Activated naive CD4-positive, alpha-beta T cell treated with Interleukin-2 at 50 U/mL for 16 hours (primary cell): ENCODE measurements at places on chromosomes 5 and 9.

DNA sequence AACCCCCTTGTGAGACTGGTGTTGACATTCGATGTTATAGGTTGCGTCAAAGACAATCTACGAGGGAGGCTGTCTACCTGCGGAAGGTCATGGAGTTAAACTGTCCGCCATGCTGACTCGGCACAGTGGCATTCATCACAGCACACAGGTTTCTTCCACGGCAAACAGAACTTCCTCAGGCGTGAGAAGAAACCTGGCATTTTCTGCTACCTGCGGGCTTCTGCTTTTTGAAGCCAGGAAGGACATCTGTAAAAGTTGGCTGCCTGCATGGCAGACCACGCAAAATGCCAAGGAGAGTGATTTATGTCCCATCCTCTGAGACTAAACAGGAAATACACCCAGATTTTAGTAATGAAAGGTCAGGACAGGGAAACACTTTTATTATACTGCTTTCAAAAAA, 809.8 kb upstream of the NUDT12 start:
- no peak for DNase-seq

DNA sequence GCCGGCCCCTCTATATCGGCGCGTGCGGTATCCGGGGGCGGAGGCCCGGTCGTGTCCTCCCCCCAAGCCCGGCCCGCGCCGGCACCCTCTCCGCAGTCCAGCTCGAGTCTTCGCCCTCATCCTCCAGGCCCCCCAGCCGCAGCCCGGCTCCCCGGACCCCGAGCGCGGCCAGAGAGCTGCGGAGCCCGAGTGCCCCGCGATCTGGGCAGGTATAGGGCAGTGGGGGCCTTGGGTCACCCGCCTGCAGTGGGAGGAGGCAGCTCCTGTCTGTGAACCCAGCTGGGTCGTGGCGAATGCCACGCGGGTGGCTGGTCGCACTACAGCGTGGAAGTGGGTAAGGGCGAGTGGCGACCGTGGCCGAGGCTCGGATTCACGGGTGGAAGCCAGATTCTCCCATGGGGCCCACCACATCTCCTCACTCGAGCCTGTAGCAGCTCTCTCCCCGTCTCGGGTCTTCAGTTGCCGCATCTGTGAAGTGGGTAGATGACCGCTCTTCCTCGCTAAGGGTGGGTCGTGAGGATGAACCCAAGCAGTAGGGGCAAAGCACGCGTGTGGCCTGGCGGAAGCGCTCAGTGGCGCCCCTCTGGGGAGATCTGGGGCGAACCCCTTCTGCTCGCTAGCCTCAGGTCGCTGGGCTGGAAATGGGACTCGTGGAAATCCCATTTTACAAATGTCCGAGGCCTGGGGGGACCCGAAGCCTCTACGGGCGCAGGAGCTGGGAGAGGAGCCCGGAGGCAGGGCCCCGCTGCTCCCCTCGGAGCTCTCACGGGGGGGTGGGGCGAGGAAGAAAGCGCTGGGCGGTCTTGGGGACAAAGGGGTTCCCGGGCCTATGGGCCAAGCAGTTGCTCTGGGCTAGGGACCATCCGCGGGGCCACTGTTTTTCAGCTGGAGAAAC, 1.9 kb downstream of the NR5A1 start:
- DNase-seq: no peak

DNA sequence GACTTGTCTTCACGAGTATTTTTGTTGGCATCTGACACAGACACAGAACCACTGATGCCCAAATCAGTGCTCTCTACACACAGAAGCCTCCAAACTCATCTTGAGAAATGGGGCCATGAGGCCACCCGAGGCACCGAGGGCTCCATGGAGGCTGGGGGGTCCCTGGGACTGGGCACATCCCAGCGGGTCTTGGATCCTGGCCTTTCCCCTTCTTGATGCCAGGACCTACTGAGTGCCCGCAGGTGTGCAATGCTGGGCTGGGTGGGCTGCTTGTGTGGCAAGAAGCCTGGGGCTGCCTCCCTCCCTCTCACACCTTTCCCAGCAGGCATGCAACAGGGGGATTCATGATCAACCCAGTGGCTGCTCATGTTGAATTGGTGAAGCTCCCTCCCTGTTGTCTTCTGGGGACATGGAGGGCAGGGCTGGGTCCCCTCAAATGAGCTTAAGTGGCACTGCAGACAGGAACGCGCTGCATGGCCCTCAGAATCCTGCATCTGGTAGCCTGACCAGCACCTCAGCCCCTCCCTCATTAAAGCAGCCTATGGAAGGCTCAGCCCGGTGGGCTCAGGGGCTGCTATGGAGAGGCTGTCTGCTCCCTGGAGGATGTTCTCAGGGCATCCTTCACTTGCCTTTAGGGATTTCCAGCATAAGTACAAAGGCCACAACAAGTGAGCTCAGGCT, 63.7 kb upstream of the SIMC1 start:
- no peak for DNase-seq

DNA sequence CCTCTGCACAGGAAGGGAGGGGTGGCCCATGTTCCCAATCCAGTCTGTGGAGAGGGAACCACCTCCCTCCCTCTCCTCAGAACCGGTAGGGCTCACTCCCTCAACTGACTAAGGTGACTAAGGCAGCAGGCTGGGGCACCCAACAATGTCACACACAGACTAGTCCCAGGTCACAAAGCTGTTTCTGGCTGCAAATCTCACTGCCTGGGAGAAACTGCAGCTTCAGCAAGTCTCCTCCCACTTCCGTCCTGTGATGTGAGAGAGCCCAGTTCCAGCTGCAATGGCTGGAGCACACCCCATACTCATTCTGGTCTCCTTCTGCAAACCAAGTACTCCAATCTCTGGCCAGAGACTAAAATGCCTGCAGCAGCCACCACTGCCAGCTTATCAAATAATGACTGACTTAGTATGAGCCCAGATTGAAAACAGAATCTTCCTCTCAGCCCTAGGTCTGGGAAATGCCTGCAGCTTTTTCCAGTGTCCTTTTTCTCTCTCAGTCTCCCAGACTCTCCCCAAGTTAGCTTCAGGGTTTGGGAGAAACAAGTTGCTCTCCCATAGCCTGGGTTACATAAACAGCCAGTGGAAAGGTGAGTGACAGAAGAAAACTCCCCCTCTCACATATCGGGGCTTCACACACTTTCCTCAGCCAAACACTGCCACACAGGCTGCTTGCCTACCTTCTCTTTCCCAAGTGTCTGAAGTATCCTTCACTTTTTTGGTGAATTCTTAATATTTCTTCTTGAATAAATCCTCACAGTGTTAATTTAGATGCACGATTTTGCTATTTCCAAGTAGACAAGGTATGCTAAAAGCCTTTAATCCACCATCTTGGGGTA, 247.4 kb upstream of the RASA1 start:
- peak; percentile 24 for DNase-seq

GRCh38 chr9:131043087-131043486, 34.1 kb downstream of the LAMC3 start:
- DNase-seq: no peak

DNA sequence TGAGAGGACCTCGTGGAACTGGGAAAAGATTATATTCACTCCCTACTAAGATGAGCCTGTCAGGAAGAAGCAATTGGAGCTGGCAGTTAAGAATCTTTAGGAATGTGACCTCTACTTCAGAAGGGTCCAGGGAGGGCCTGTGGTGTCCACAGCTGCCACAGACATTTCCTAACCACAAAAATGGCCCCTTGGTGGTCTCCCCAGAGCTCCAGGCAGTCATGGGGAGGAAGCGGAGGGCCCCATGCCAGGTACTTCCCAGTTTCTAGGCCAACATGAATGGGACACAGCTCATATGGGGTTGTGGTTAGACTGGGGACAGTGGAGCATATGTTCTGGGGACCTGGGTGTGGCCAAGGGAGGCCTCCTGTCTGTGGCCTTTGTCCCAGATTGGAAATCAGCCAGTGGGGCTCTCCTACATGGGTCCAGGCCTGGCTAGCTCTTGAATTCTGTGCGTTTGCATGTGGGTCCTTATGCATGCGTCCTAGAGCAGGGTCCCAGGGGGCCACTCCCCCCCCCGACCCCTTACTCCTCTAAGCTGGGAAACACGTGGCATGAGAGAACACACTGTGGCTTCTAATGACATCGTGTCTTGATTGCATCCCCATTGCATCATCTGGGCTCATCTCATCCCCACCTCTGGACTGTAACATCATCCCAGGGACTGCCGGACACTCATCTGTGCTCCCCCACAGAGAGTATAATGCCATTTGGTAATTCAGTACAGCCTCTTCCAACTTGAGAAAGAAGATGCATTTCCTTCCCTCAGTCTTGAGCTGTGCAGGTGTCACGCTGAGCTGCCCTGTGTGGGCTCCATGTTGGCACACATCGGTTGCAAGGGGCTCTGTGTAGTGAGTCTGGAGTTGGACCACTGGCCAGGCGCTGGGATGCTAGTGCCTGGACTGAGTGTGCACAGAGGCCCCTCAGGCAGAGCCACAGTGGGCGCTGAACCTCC, 31.3 kb downstream of the IRF1 start:
- DNase-seq: no peak

- DNase-seq: no peak
Observed at GRCh38 chr9:126428534-126429175, 102.0 kb downstream of the MVB12B start.

DNA sequence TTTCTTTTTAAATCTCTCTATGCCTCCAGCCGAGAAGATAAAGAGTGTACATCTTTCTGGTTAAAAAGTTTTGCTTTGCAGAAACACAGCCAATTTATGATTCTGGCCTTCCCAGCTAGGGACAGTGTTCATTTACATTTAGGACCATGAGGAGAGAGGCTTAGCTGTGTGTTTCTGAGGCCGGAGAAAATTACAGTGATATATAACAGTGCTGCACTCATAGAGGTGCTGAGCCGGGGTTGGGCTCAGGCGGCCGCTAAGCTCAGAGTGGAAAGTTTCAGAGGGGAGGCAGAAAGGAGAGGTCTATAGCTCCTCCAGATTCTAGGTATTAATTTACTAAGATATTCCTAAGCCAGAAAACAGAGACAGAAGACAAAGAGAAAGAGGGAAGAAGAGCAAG, 37.0 kb upstream of the LCP2 start:
- peak; percentile 31 for DNase-seq

GRCh38 chr5:112549605-112550166, 130.6 kb upstream of the EPB41L4A start:
- DNase-seq: no peak

- no peak for DNase-seq
Observed at GRCh38 chr9:134661299-134661698, 19.7 kb downstream of the COL5A1 start.

- DNase-seq: no peak
Observed at GRCh38 chr9:128494108-128494745, 10.3 kb upstream of the GLE1 start.

- peak; percentile 22 for DNase-seq
Observed at GRCh38 chr9:133375116-133375723, 640 bp downstream of the SURF4 start.

DNA sequence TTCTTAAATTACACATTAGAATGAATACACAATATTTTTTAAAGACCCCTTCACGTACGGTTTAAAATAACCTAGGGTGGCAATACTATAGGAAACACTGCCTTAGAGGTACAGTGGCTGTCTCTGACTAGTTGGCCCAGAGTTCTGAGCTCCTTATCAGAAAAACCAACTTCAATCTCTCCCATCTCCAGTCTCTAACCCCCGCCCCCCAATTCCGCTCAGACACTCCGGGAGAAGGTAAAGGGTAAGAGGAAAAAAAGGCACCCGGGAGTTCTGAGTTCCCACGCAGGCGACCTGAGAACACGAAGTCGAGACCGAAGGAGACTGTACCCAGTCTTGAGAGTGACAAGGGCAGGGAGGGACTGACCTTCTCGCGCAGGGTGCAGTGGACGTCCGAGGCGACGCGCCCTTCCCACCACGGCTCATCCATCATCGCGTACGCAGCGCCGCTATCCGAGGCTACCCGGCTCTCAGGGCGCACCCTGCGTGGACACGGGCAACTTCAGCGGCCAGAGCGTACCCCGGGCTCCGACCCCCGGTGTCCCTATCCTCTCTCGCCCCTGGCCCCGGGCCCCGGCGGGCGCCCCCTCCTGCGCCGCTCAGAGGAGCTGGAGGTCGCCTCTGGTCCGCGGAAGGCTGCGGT, 752 bp downstream of the CCNJL start:
- DNase-seq: no peak

DNA sequence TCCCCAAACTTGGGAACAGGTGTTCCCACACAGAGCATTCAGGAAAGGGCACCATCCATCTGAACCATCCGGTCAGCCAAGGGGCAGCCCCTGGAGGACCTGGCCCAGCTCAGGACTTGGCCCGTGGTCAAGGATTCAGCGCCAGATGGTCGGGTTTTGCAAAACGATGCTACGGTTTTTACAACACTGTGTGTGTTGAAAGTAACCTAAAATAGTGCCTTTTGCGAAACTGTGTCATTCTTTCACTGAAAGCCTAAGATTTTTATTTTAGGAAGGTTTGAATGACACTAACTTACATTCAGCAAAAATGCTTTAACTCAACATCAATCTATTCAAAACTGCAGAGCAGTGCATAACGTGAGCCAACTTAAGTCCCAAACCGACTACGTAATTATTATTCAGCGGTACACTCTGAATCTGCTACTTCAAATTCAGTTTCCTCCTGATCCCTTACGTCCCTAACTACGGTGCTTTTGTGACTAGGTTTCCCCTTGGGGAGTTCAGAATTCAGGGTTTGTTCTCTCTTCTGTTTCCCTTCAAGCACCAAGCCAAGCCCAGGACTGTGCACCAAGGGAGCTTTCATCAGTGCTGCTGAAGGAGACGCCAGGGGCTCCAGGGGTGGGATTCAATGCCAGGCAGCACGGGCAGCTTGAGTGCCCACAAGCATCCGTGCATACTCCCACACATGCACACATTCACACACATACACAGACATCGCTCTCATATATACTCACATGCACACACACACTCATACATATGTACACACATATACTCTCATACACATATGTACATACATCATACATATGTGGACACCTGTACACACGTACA, 25.8 kb downstream of the LPCAT1 start:
- DNase-seq: no peak

DNA sequence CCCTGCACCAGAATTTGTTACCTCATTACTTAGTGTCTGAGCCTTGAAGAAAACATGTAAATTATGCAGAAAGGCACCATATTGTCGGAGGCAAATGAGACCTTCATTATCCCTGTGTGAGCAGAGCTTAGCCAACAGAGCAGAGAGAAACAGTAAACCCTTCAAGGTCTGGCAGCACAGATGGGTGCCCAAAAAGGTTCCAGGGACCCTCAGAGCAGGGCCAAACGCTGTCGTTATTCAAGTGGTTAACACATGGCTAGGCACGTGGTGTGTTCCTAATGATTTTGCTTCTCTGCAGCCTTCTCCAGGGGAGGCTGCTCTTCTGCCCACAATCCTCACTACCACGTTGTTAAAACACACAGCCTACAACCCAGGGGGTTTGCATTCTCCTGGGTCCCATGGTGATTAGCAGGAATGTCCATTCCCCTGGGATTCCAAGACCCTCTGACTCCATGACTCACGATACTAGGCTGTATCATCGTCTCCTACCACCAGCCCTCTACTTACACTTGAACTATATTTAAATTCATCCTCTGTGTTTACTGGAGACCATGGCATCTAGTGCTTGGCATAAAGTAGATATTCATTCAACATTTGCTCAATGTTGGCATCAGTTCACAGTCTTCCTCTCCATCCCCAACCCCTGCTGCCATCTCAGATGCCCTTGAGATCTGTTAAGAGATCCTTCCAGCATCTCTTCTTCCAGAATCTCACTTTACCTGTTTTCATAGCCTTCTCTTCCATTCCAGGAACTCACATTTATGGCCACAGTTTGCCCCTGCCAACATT, 174.5 kb upstream of the RAD23B start:
- DNase-seq: no peak

GRCh38 chr9:127076860-127077643, 45.4 kb downstream of the ANGPTL2 start:
- no peak for DNase-seq

GRCh38 chr5:131068893-131069643, 96.0 kb downstream of the HINT1 start:
- peak; percentile 44 for DNase-seq

GRCh38 chr5:140570488-140570887, 5.9 kb downstream of the SLC35A4 start:
- DNase-seq: no peak
